ENCODE measurements at places on chromosomes 7 and 10.

GRCh38 chr7:149415391-149416071 lies 45.3 kb downstream of the ZNF777 start:
- no peak for DNase-seq

DNA sequence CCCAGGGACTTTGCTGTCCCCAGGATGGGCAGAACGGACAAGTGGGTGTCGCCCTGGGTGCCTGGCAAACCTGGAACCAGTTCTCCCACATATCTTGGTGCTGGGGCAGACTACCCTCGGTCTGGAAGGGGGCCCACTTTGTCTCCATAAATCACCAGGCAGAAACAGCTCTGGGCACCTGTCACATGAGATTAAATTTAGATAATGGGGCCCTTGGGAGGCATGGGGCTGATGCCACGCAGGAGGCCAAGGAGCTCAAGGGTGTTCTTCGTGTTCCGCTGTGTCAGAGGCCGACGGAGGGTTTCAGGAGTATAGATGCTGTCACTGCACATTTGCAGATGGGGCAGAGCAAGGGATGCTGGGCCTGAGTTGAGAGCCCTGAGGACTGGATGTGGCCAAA lies 72.7 kb downstream of the TMEM130 start:
- DNase-seq = no peak

GRCh38 chr10:30536578-30536977 lies 93.0 kb downstream of the LYZL2 start:
- DNase-seq = no peak

- no peak for DNase-seq
These were observed 2.7 kb downstream of the CUL1 start for GRCh38 chr7:148701414-148701813.

DNA sequence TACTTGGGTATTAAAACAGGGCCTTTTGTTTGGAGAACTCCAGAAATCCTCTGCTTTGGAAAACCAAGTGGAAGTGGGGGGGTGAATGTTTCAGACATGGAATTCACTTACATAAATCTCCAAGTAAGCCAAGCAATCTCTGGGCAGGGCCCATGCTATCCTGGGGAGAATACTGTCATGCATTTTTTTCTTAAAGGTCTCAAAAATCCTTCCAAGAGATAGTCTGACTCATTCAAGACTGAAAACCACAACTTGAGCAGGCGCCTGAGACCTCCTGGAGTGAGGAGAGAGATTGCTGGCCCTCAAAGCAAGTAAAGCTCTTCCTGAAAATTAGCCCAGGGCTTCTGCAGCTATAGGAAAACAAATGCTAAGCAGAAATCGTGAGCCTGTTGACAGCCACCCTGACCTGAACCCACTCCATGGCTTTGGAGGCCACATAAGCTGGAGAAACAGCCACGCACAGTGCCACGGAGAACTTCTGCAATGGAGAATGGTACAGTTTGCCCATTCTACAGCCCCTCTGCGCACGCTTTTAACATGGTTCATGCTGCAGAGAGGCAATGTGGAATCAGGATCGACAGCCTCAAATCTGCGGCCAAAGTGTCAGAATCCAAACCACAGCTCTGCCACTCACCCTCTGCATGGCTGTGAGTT lies 203.1 kb upstream of the AUTS2 start:
- DNase-seq = no peak

GRCh38 chr10:86596266-86596665 lies 58.1 kb upstream of the OPN4 start:
- no peak for DNase-seq

Measured in stimulated activated CD4-positive, alpha-beta T cell treated with anti-CD3 and anti-CD28 coated beads, Interleukin-2, amount 100 ng/mL, for 48 hours (primary cell).